Activated CD4-positive, CD25-positive, alpha-beta regulatory T cell treated with anti-CD3 and anti-CD28 coated beads, Interleukin-2, amount 50 U/mL, for 24 hours (primary cell): ENCODE measurements at places on chromosomes 1 and 21.

GRCh38 chr1:177495878-177496277, 325.1 kb downstream of the BRINP2 start:
- no peak for ATAC-seq

DNA sequence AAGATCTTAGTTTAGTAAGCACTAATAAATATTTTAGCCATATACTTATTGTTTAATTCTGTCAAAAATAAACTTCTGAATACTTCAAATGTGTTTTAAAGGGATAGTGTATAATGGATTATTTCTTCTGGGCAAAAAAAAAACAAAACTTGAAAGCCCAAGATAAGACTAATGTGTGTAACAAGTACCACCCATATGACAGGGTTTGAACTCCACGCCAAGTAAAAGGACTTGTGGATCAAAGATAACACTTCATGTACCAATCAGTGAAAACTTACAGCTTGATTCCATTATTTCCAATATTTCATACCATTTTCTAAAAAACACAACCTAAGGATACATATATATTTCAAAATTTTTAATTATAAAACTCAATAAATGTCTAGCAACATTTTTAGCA, 59.5 kb downstream of the DENND1B start:
- no peak for ATAC-seq

GRCh38 chr21:41827951-41828883, 50.9 kb downstream of the PRDM15 start:
- ATAC-seq: no peak

DNA sequence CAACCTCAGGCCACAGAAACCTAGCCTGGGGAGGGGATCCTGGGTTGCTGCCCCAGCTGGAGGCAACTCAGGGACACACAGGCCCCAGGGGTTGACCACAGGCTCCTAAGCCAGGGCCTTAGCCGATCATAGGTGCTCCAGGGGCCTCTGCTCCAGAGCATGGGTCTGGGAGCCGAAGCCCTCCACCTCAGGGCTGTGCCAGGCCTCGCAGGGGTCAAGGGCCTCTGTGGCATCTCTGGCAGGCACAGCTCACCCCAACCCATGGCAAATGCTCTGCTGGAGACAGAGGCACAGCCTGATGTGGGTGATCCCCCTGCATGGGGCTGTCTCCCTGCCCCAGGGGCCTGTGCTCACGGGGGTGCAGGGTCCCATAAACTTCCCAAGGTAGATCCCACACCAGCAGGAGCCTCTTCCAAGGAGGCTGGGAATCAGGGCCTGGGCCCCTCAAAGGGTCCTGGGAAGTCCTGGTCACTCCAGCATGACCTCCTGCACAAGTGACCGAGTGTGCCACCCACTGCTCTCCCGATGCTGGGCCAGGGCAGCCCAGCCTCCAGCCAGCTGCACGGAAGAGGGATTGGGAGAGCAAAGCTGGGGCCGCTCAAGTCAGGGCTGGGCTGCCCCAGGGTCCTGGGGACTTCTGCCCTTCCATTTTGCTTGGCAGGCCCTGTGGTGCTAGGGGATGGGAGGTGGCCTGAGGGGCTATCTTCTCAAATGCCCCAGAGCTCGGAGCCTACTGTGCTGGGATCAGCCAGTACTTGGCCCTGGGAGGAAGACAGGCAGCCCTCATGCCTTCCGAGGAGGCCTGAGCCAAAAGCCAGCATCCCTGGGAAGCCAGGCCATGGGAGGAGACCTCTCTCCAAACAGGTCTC, 22.2 kb upstream of the PRSS38 start:
- no peak for ATAC-seq

DNA sequence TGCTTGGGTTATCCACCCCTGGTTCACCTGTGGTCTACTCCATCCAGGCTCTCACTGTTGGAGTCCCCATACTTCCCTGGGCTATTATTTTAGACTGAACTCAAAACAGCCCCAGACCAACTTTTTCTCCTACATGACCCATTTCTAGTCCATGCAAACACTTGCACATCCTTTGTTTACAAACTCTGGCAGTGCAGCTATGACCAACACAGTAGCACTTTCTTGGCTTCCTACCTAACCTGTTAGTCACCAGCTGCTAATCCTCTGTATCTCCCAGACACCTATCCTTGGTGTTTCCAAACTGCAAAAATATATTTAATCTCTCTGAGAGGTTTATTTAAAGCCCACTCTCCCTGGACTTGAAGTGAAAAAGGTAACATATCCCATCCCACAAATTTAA, 90.8 kb downstream of the DDAH1 start:
- ATAC-seq: no peak

- peak; percentile 36 for ATAC-seq
These were observed 132.6 kb downstream of the ETS2 start for GRCh38 chr21:38938343-38938742.
